ENCODE measurements at places on chromosomes 2 and 18. TPM values are rescaled to one million over a fixed set of nuclear protein-coding genes. Genes with fewer than 3 reads are reported as not detected.

GRCh38 chr18:41119031-41119430 is 836.0 kb upstream of the PIK3C3 start:
- no peak for DNase-seq

DNA sequence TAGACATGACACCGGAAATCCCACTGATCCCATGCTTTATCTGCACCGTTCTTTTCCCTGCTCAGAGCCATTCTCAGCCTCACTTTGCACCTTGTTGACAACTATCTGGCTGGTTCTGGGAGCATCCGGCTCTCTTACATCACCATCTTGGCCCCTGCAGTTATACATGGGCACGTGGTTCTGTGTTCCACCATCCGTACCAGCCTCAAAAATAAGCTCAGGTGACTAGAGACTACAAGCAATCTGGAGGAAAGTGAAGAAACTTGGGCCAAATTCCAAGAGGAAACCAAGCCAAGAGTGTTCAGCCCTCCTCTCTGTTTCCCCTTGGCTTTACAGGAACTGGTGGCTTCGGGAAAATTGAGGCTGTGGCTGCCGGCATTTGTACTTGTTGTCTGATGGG is 244.6 kb upstream of the ACVR2A start:
- no peak for DNase-seq

DNA sequence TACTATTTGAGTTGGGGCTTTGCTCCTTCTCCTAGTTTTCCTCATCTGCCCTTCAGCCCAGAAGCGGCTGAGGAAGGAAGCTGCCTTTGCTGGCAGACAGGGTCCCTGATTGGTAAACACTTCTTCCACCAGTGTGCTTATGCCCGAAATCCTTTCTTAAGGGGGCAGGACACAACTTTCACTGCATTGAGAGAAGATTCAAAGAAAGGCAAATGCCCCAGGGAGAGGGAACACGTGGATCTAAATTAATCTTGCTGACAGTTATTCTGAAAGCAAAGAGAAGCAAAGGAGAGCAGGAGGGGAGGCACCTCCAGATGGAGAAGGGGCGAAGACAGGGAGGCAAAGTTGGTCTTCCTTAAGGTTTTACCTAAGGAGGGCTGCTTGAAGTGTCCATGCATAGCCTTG is 92.1 kb upstream of the EFEMP1 start:
- DNase-seq = no peak

Gene ZNF385B
- total RNA-seq = 5.6 TPM

DNA sequence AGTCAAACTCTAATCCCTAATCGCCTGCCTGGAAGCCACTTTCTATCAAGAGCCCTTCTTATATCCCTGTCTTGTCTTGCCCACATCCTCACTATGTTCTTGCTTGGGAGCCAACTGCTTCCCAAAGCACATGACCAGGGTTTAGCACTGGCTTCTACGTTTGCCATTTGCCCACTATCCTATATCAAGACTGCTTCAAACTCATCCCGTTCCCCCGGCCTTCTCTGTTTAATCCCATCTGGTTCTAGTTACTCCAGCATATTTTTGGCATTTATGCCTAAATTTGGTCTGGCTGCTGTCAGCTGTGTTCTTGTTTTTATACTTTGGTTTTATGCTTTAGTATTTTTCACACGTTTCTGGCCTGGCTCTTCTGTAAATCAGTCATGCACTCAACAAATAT is 40.2 kb downstream of the POLR1A start:
- no peak for DNase-seq

Measured in sigmoid colon (tissue), 7 donors.